Caco-2 (cell line): ENCODE measurements at places on chromosomes 5 and 9. TPM values are rescaled to one million over a fixed set of nuclear protein-coding genes. Genes with fewer than 3 reads are reported as not detected.

The CCDC69 gene
- 5.1 TPM in 2 replicates for total RNA-seq

- DNase-seq: no peak
Observed at GRCh38 chr5:151868451-151868850, 56.2 kb downstream of the GLRA1 start.

DNA sequence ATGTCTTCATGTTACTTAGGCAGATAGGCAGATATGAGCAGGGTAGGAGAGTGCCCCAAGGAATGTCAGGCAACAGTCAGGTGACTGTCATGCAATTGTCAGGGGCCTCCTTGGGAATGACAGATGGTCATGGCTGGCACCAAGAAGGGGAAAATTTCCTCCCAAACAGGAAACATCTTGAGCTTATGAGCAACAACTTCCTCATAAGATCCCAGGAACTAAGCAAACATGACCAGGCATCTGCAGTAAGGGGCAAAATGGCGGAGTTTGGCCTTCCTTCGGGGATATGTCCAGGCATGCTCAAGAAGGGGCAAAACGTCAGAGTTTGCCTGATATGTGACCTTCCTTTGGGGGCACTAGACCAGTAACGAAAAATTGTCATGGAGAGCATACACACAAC is 591.8 kb downstream of the PDE4D start:
- no peak for DNase-seq

DNA sequence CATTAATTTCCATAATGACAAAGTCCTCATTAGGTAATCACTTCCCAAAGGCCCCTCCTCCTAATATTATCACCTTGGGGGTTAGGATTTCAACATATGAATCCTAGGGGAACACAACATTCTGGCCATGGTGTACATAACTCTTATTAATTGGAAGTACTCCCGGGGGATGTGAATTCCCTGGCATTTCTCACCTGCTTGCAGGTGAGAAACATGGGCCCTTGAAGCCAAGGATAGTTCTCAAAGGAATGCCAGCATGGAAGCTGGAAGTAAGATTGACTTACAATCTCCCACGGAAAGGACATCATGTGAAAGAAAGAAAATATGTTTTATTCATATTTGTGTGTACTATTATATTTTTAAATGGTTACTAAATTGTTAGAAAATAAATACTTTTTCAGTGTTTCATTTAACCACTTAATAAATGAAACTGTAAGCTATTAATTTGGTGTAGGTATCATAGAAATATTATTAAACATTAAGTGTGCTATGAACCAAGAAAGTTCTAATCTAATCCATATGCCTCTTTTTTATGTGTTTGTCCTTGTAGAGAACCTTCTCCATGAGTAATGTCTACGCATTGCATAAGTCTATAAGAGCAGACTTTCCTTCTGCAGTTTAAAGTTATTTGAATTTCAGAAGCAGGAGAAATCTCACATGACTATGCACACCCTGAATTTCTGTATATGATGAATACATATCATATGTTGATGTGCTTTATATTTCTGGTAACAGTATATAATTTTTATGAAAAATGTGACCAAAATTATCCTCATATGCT is 59.4 kb downstream of the ANXA1 start:
- DNase-seq: no peak

The PLGRKT gene
- total RNA-seq: 5.0 and 7.0 TPM in 2 replicates

DNA sequence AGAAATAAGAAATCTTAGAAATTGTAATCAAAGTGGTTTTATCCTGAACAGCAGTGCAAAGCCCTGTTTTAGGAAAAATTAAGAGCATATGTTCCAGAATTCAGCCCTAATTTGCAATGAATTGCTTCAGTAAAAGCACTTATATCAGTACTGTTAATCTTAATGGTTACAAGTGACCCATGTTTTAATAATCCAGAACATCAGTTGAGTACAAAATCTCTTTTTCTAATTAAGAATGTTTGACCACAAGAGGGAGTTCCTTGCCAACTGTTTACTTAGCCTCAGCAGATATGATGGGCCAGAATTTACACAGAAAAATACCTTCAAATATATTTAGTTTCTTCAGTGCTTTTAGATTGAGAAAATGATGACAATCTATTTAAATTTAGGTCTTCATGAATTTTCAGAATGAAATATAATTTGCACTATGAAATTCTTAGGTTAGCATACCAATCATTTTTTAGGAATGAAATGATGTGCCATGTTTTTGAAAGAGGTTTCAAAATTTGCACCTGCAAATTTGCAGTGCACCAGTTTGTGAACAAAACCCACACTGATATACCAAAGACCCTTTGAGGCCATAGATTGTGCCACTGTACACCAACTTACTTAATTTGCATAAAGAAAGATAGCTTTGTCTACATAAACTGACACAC is 926.3 kb upstream of the ARRDC3 start:
- no peak for DNase-seq

- no peak for DNase-seq
Observed at GRCh38 chr9:136719195-136719880, 7.0 kb downstream of the DIPK1B start.

The BHMT2 gene
- total RNA-seq: not detected in 2 replicates

- no peak for DNase-seq
Observed at GRCh38 chr9:99377790-99378775, 156.0 kb downstream of the SEC61B start.

- no peak for DNase-seq
Observed at GRCh38 chr9:124708633-124709291, 62.3 kb downstream of the NR6A1 start.

The SPRY4 gene
- total RNA-seq: 7.7 and 8.3 TPM in 2 replicates

DNA sequence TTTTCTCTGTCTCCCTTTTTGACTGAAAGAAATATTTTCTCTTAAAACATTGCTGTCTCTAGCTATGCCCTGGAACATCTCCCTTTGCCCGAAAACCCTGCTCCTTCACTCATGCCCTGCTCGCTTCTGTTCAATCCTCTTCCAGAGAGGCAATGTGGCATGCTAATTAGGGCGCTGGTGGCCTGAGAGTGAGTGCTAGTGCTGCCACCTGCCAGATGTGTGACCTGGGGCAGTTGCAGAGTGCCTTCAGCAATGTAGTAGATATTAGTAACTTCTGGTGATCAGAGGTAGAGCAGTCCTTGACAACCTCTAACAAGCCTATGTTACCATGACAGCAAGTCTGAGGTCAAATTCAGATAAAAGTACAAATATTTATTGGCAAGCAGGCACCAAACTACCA is 119.5 kb upstream of the OSMR start:
- DNase-seq: no peak

- DNase-seq: no peak
Observed at GRCh38 chr5:103375350-103375749, 116.8 kb downstream of the MACIR start.

The PDLIM4 gene
- total RNA-seq: not detected in 2 replicates
